GM23338 (cell line): ENCODE measurements at places on chromosomes 1 and 21. TPM values are rescaled to one million over a fixed set of nuclear protein-coding genes. Genes with fewer than 3 reads are reported as not detected.

DNA sequence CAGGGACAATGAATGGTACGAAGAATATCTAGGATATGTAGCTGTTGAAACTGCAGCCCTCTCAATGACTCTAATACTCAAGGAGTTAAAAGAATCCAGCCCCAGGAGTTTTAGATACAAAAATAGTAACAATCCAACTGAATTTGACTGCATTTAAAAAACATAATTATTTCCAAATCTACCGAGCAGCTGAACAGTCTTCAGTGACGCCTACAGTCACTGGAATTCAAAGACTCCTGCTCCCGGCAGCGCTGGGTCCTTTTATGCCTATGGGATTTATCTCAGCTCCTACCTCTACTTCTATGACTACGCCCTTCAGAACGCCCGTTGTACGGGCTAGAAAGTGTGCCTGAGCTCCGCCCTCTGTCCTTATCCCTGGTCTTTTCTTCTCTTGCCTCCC is 55.7 kb downstream of the WARS2 start:
- H3K36me3 ChIP-seq, result no peaks in the 10 kb centered on the region
- no peak for DNase-seq
- H3K4me3 ChIP-seq, result no peak overlapping the region
- peaks cover 12% of the 10 kb centered on the region for H3K4me1 ChIP-seq
- no peaks in the 10 kb centered on the region for H3K27me3 ChIP-seq

GRCh38 chr21:37821786-37822450 is 94.3 kb downstream of the KCNJ6 start:
- no peak overlapping the region for H3K27ac ChIP-seq
- H3K4me3 ChIP-seq, result no peak overlapping the region
- DNase-seq, result no peak
- H3K27me3 ChIP-seq, result no peaks in the 10 kb centered on the region
- no peaks in the 10 kb centered on the region for H3K36me3 ChIP-seq
- peaks cover 30% of the 10 kb centered on the region for H3K4me1 ChIP-seq

DNA sequence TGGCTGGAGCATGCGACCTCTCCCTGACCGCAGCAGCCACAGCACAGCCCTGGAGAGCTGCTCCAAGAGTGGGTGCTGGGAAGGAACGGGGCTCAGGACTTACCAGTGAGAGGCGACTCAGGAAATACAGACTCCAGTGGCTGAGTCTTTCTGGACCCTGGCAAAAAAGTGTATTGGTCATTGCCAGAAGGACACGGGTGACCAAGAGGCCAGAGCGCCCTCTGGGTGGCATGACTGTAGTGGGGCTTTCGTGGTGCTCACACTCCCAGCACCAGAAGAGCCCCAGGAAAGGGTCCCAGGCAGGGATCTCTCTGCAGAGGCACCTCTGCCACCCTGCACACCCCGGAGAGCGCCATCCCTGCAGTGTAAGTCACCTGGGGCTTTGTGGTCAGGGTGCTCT is 8.9 kb upstream of the PRDM16 start:
- no peaks in the 10 kb centered on the region for H3K36me3 ChIP-seq
- H3K4me3 ChIP-seq, result no peak overlapping the region
- H3K27me3 ChIP-seq, result peaks cover 57% of the 10 kb centered on the region
- DNase-seq, result no peak
- peaks cover 10% of the 10 kb centered on the region; the same call in 1 of the 2 replicates for H3K4me1 ChIP-seq

DNA sequence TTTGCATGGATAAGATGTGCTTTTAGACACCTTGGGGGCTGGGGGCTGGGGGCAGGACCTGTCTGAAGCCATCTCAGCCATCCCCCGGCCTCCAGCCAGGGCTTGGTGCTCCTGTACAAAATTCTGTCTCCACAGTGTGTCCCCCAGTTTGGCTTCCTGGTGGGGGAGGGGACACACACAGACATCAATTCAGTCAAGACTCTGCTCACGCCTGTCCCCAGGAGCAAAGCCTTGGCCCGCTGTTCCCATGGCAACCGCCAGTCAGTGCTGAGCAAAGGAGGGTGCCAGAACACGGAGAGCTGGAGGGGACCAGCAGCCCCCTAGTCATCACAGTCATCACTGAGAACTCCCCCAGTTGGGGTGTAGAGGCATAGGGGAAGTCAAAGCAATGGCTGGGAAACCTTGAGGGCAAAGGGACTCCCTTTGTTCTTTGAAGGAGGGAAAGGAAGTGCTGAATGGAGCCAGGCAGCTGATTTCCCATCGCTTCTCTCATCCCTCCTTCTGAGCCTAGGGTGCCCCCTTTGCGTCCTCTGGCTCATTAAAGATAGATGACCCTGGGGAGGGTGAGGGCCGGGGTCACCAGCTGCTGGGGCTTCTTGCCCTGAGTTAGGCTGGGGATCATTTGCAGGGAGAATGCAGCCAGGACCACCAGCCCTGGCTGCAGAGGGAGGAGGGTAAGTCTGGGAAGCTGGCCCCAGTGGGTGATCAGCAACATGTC is 134.9 kb upstream of the IPO9 start:
- H3K4me1 ChIP-seq, result peaks cover 28% of the 10 kb centered on the region
- H3K4me3 ChIP-seq, result 0 out of 2 replicates have a peak overlapping the region, but pooled peaks have one; percentile 17
- no peaks in the 10 kb centered on the region for H3K36me3 ChIP-seq
- DNase-seq, result peak; percentile 71
- H3K27me3 ChIP-seq, result no peaks in the 10 kb centered on the region

The AMY1B gene
- not detected in 2 replicates for total RNA-seq

GRCh38 chr1:156773607-156774006 is 6.3 kb downstream of the PRCC start:
- no peaks in the 10 kb centered on the region for H3K27me3 ChIP-seq
- H3K4me3 ChIP-seq, result no peak overlapping the region
- peaks cover 22% of the 10 kb centered on the region for H3K4me1 ChIP-seq
- DNase-seq, result no peak
- H3K27ac ChIP-seq, result no peak overlapping the region
- peaks cover 7% of the 10 kb centered on the region for H3K36me3 ChIP-seq

DNA sequence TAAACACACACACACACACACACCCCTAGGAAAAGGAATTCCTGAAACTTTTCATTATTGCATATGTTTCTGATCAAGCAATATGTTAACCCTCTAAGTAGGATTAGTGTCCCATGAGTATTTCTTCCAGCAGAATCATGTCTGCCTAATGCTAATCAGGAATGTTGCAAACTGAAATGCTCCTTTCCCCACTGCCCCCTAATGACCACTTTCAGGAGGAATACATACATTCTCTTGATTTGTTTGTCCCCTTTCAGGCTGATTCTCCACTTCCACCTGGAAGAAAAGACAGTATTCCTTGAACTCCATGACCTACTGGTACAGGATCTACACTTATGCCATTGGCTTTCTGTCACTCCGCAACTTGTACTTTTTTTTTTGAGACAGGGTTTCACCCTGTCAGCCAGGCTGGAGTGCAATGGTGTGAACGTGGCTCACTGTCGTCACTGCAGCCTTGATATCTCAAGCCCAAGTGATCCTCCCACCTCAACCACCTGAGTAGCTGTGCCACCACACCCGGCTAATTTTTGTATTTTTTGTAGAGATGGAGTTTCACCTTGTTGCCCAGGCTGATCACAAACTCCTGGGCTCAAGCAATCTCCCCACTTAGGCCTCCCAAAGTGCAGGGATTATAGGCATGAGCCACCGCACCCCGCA is 56.7 kb downstream of the LRIG2 start:
- H3K36me3 ChIP-seq, result peaks cover 6% of the 10 kb centered on the region; the same call in 1 of the 2 replicates
- H3K27me3 ChIP-seq, result no peaks in the 10 kb centered on the region
- H3K27ac ChIP-seq, result peak overlapping the region; percentile 30; the same call in 1 of the 2 replicates
- peak; percentile 42 for DNase-seq
- H3K4me1 ChIP-seq, result peaks cover 6% of the 10 kb centered on the region

DNA sequence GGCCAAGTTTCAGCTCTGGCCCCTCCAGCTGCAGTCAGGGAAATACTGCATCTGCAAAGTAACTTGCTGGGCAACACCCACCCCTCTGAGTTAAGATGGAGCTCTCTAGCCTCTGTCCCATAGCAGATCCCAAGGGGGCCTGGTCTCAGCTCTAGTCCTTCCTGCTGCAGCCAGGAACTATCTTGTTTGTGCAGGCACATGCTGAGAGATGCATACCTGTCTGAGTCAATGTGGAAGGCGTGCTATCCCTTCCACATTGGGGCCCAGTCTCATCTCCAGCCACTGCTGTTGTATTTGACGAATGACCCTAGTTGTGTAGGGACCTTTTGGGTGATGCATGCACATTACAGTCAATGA is 76.4 kb downstream of the CTH start:
- H3K36me3 ChIP-seq, result no peaks in the 10 kb centered on the region
- no peak overlapping the region for H3K27ac ChIP-seq
- H3K4me1 ChIP-seq, result no peaks in the 10 kb centered on the region
- DNase-seq, result no peak

The NES gene
- total RNA-seq, result 85.3 and 95.9 TPM in 2 replicates

The DMRTA2 gene
- total RNA-seq, result 0.07 TPM in 1 of 2 replicates, not detected in the other

DNA sequence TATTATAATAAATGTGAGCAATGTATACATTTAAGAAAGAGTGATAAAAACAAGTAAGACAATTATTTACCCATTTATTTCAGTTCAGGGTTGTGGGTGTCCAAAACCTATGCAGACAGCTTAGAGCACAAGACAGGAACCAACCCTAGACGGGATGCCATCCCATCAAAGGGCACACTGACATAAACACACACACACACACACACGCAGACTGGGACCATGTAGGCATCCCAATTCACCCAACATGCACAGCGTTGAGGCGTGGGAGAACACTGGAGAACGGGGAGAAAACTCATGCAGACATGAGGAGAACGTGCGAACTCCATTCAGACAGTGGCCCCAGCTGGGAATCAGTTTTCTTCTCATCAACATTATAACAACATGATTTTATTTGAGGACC is 274.7 kb downstream of the USP25 start:
- H3K4me1 ChIP-seq, result no peaks in the 10 kb centered on the region
- H3K36me3 ChIP-seq, result no peaks in the 10 kb centered on the region
- H3K27me3 ChIP-seq, result no peaks in the 10 kb centered on the region
- no peak overlapping the region for H3K27ac ChIP-seq
- no peak overlapping the region for H3K4me3 ChIP-seq
- DNase-seq, result no peak

DNA sequence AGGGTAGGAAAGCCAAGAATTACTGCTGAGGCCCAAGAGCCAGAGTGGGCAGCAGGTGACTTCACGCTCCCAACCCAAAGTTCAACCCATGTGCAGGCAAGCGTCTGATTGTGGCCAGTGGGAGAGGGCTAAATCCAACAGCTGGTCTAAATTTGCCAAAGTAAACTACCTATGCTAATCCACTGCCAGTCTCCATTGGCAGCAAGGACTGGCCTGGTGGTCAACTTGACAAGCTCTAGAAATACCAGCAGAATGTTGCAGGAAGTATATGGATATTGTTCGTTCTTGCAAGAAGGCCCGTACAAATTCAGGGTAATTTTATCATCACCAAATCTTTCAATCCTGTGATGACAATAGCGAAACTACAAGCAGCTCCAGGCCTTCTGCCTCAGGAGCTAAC is 1.5 kb downstream of the TMEM63A start:
- H3K4me1 ChIP-seq, result peaks cover 31% of the 10 kb centered on the region
- peaks cover 10% of the 10 kb centered on the region; the same call in 1 of the 2 replicates for H3K36me3 ChIP-seq
- H3K4me3 ChIP-seq, result peak overlapping the region; percentile 94
- H3K27me3 ChIP-seq, result no peaks in the 10 kb centered on the region
- H3K27ac ChIP-seq, result peak overlapping the region; percentile 93; the same call in 1 of the 2 replicates
- DNase-seq, result no peak

GRCh38 chr1:208015255-208015654 is 104.3 kb upstream of the CD34 start:
- no peak overlapping the region for H3K27ac ChIP-seq
- H3K36me3 ChIP-seq, result no peaks in the 10 kb centered on the region
- H3K27me3 ChIP-seq, result no peaks in the 10 kb centered on the region
- no peak for DNase-seq

The SPRR2G gene
- not detected in 2 replicates for total RNA-seq

DNA sequence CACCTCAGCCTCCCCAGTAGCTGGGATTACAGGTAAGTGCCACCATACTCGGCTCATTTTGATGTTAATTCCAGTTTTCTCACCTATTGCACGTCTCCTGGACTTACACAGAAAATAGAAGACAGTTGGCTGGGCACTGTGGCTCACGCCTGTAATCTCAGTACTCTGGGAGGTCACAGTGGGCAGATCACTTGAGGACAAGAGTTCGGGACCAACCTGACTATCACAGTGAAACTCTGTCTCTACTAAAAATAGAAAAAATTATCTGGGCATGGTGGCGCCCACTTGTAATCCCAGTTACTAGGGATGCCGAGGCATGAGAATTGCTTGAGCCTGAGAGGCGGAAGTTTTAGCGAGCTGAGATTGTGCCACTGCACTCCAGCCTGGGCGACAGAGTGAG is 44.1 kb downstream of the DYRK1A start:
- no peak for DNase-seq
- no peak overlapping the region for H3K4me3 ChIP-seq
- no peaks in the 10 kb centered on the region for H3K27me3 ChIP-seq
- no peak overlapping the region for H3K27ac ChIP-seq

DNA sequence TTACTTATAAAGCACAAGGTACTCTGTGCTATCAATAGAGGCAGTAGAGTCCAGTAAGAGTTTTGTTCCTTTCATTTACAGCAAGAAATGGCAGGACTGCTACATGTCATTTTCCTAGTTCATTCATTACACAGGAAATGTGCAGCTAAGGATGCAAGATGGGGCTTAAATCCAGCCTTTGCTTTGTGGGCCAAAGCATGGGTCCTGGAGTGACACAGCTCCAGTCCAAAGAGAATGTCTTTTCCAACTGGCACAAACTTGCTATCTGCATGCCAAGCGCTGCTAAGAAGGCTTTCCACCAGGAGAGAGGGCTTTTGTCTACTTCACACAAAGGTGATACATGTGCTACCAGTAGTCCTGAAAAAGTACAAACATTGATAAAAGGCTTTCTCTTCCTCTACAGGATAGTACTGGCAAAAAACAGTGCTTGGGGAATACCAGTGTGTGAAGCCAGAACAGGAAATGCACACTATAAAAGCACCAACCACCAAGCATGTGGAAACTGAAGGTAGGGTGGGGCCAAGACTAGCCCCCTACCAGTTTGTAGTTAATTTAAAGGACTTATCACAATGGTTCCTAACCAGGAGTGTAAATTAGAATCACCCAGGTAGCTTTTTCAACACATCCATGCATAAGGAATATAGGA is 68.7 kb downstream of the ARID4B start:
- peak overlapping the region; percentile 69 for H3K27ac ChIP-seq
- H3K36me3 ChIP-seq, result no peaks in the 10 kb centered on the region; the same call in 1 of the 2 replicates
- H3K27me3 ChIP-seq, result no peaks in the 10 kb centered on the region
- DNase-seq, result no peak
- H3K4me3 ChIP-seq, result 0 out of 2 replicates have a peak overlapping the region, but pooled peaks have one; percentile 6

GRCh38 chr1:44238660-44239059 is 25.4 kb downstream of the DMAP1 start:
- no peaks in the 10 kb centered on the region for H3K27me3 ChIP-seq
- no peak overlapping the region for H3K27ac ChIP-seq
- H3K4me1 ChIP-seq, result peaks cover 9% of the 10 kb centered on the region; the same call in 1 of the 2 replicates
- DNase-seq, result no peak
- no peak overlapping the region for H3K4me3 ChIP-seq

GRCh38 chr1:161218301-161219077 is 3.4 kb downstream of the FCER1G start:
- peaks cover 22% of the 10 kb centered on the region for H3K4me1 ChIP-seq
- H3K36me3 ChIP-seq, result peaks cover 11% of the 10 kb centered on the region
- H3K4me3 ChIP-seq, result 0 out of 2 replicates have a peak overlapping the region, but pooled peaks have one; percentile 13
- DNase-seq, result no peak

The SLC44A3 gene
- total RNA-seq, result 2.9 and 6.8 TPM in 2 replicates

- no peaks in the 10 kb centered on the region for H3K4me1 ChIP-seq
- no peak for DNase-seq
- H3K27ac ChIP-seq, result no peak overlapping the region
- no peaks in the 10 kb centered on the region for H3K27me3 ChIP-seq
- H3K36me3 ChIP-seq, result 0 out of 2 replicates have a peak, but pooled peaks cover 6% of the 10 kb centered on the region
- no peak overlapping the region for H3K4me3 ChIP-seq
Observed at GRCh38 chr21:46005481-46005881, 23.9 kb downstream of the COL6A1 start.

GRCh38 chr1:235287208-235287882 is 40.6 kb downstream of the ARID4B start:
- H3K4me3 ChIP-seq, result no peak overlapping the region
- DNase-seq, result peak; percentile 53
- no peak overlapping the region for H3K27ac ChIP-seq
- H3K27me3 ChIP-seq, result no peaks in the 10 kb centered on the region
